ENCODE measurements at places on chromosomes 5 and 9.

DNA sequence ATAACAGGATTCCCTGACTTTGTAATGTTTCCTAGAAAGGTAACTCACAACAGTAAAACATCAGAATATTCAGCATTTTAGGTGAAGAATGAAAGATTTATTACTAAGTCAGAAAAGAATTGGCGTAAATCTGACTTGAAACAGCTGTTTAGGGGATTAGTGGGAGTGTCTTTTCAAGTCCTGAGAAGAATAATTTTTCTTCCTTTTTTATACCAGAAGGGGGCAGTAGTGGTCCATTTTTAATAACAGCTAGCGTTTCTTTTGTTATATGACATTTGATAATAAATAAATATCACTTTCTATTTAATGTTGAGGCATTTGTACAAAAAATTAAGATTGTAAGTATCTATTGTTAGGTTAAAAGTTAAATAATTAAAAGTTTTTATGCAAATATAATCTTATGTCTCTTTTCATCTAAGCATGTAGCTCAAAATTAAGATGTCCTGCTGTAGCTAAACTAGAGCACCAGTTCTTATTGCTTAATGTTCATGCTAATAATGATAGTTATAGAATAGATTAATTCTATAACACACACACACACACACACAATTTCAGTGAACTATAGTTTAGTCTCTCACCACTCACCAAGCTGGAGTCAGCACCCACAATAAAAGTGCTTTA, 258.7 kb upstream of the ARRDC3 start:
- no peak for DNase-seq

GRCh38 chr9:98225015-98225442, 30.4 kb downstream of the TBC1D2 start:
- no peak for DNase-seq

GRCh38 chr5:124783794-124784193, 37.4 kb upstream of the ZNF608 start:
- DNase-seq: no peak

DNA sequence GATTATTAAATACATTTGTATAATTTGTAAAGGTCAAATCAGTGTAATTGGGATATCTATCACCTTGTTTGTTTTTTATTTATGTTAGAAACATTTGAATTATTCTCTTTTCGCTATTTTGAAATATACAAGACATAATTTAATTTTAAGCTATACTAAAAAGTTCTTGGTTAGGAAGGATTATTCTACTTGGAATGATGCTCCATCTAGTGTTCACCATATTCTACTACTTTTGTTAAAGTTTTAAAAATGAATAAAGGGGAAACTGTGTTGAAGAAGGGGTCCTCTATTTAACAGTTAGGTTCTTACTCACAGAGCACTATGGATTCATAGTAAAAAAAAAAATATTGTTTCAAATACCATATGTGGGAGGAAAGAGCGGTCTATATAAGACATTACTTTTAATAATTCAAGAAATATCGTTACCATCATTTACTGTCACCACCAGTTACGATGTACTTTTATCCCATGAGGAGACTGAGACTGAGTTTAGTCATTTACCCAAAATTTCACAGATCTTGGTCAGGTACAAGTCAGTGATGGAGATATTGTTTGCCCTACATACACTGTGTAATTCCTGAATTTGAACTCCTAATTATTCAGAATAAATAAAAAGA, 6.3 kb upstream of the STOM start:
- DNase-seq: no peak

DNA sequence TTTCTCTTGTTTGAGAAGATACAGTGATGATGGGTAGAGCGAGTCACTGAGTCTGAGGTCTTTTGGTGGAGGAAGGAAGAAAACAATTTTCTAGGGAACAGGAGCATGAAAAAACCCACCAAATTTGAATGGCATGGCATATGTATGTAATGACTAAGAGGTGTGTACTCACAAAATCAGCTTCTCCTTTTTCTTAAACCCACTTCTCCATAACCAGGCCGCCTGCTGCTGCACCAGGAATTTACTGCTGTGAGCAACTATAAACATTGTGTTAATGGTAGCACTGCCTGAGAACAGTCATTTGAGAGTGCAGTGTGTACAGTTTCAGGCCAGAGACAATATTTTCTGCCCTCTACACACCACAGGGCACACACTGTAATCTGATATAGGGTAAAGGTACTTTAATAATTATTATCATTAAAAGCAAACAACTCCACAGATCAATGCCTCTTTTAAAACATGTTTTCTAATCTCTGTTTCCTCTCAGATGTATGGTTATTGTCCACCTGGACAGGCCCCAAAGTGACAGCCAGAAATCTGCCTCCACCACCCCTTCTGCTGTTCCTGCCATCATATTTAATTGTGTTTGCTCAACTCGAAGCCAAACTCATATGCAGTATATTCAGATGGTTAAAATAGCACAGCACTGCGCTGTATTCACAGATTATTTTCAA, 241.6 kb downstream of the KIAA0825 start:
- no peak for DNase-seq

- DNase-seq: no peak
Measured at GRCh38 chr9:89497978-89498851, at the start of gene SEMA4D. Gene SEMA4D, minus strand, starts transcription at chr9:89498113. Its CDS starts 92,657 bp downstream, at chr9:89405456.

DNA sequence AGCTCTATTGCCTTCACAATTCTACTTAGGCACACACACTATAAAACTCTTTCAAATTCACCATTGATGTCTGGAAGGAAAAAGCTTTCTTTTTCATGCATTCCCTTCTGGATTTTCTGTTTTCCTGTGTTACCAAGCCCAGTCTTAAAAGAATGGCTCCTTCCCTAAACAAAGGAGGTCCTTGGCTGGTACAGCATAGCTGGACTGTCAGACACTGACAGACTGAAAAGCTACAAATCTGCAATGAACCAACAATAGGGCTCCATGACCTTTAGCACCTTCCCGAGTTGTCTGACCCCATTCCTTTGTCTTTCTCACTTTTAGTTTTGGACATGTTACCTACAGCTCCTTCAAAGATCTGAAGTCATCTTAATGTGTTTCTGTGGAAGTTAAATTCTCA, 382.5 kb downstream of the TMEM161B start:
- no peak for DNase-seq

GRCh38 chr5:139495638-139496435, 13.3 kb upstream of the STING1 start:
- DNase-seq: no peak

- no peak for DNase-seq
Measured at GRCh38 chr9:109990541-109990940, 210.5 kb downstream of the PALM2AKAP2 start.

DNA sequence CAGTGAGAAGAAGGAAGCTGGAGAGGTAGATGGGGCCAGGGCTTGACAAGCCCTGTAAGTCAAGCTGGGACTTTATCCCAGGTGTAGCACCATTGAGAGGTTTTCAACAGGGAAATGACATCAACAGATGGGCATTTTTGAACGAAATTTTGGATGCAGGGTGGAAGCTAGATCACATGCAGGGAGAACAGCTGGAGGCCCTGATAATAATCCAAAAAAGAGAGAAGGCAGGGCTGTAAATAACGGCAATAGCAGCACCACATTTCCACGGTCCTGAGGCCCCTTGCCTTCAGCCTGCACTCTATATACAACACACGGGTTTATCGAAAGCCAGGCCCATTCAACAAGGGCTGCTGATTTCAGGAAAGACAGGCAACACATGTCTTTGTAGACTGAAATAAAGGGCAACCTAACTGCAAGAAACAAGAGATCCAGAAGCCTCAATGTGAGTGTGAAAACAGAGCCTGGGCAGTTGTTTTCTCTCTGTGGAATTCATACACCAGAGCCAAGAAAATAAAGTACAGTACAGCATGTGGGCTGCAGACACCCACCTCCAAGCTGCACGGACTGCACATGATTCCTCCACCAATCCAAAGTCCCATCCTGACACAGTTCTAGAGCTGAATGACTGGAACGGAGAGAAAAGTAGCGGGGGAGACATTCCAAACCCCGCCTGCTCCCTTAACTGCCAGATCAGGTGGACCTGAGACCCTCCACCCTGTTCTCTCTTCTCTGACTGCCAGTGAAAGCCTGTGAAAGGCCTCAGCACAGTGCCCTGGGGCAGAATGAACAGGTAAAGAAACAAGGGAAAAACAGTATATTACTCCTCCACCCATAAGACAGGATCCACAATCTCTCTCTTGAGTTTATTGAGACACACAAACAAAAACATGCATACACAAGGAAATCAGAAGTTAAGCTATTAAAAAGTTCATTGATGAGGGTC, 36.3 kb downstream of the KLHL3 start:
- DNase-seq: no peak

DNA sequence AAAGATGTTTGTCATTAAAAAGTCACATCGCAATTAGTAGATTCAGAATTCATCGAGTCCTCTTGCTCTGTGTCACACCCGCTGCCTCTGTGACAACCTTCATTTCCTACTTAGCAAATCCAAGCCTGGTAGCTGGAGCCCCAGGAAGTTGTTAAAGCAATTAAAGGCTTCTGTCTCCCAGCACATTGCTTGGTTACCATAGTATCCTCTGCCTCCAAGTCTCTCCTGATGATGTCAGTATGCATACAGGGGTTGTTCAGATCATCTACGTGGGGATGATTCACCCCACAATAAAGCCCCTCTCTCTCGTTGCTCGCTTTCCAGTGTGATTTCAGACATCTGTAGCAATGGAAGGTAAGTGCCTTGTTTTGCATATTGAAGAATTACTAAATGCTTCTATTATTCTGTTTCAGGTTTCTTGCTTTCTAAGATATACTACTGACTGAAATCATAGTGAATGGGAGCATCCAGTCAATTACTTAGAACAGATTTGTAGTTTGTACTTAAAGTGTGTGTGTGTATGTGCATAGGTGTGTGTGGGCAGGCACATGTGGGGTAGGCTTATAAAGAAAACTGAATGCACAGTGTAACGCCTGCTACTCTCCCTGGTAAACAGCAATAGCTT, 52.9 kb downstream of the PAM start:
- no peak for DNase-seq

DNA sequence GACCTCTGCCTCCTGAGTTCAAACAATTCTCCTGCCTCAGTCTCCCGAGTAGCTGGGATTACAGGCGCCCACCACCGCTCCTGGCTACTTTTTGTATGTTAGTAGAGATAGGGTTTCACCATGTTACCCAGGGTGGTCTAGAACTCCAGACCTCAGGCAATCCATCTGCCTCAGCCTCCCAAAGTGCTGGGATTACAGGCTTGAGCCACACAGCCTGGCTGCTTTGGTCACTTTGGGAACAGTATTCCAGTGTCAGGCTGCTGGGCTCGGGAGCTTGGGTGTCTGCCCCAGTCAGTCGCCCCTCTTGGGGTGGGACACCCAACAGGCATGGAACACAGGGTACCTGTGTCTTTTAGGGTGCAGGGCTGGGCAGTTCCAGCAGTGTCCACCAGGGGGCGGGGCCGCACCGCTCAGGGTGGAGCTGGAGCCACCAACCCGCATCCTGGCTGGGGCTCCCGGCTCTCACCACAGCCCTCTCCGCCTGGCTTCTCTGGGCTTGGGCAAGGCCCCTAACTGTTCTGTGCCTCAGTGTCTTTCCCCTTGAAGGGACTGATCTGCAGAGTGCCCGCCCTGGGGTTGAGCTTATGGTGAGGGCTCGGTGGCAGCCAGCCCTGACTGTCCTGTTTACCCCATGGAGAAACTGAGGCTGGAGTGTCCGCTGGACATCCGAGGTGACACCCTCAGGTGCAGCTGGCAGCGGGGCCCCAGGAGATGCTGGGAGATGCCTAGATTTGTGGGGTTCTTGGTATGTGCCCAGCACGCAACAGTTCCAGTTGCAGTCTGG, 6.4 kb upstream of the RNU6ATAC start:
- no peak for DNase-seq

DNA sequence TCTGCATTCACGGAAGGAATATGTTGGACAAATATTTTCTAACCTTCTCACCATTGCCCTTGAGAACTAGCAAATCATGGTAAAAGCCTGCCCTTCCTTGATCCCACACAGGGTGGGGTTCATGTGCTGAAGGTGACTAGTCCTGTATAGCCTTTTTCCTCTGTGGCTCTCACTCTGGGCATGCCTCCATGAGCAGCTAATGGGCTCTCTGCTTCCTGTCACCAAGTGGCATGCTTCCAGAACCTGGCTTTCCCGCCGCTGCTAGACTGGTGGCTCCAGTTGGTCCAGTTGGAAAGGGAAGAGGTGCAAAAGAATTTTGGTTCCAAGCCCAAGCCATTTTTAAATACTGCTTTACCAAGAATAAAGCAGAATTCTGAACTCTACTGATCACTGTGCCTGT, 35.5 kb downstream of the FBXO10 start:
- no peak for DNase-seq

DNA sequence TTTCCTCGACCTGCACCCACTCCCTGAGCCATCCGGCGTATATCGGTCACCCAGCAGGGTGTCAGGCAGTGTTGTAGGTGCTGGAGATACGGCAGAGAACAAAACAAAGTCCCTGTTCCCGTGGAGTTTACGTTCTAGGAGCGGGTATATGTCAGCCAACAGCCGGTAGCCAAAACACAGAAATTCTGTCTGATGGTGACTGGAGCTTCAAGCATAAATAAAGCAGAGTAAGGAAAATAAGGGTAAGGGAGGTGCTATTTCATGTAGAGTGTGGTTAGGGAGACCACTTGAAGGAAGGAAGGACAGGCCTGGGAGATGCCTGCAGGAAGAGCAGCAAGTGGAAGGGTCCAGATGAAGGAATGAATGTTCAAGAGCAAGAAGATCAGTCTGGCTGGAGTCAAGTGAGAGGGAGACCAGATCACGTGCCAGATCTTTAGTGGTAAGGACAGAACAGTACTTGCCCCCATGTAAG, 783 bp upstream of the ZFR start:
- DNase-seq: no peak

DNA sequence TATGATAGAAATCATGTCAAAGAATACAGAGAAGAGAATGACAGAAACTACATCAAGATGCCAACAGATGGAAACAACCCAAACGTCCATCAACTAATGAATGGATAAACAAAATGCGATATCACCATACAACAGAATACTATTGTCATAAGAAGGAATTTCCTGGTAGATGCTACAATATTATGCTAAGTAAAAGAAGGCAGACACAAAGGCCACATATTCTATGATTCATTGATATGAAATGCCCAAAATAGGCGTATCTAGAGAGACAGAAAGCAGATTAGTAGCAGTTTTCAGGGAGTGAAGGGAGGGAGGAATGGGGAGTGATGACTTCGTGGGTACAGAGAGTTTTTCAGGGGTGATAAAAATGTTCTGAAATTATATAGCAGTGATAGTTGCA, 58.3 kb upstream of the AKNA start:
- DNase-seq: no peak

- DNase-seq: no peak
Measured at GRCh38 chr5:174083056-174083827, 37.7 kb downstream of the NSG2 start.

GRCh38 chr5:179316982-179317381, 28.3 kb downstream of the ADAMTS2 start:
- DNase-seq: no peak

DNA sequence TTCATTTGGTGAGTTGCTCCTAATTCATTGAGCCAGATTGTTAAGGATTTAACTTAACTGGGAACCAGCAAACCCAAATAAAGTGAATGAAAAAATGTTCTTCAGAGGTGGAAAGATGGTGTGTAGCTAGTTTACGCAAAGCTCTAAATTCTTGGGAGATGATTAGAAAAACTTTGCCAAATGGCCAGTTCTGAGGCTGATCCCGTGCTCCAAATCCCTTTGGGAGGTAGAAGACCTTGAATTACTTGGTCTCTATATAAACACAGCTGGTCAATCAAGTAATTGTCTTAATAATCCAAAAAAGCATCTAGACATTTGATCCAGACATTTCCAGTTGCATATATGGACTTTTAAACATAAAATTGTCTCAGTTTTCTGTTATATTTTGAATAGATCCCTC, 11.4 kb downstream of the ACTL7B start:
- no peak for DNase-seq

- DNase-seq: no peak
Measured at GRCh38 chr5:168319774-168320173, 28.3 kb downstream of the WWC1 start.
